ENCODE measurements at places on chromosomes 3 and 15. TPM values are rescaled to one million over a fixed set of nuclear protein-coding genes. Genes with fewer than 3 reads are reported as not detected.

The SLC2A2 gene
- polyA plus RNA-seq = not detected

- DNase-seq = peak; percentile 55
Measured at GRCh38 chr3:57068437-57069089, 8.1 kb downstream of the SPATA12 start.

The NR1I2 gene
- not detected for polyA plus RNA-seq

The GOLGA6A gene
- 0.05 TPM for polyA plus RNA-seq

DNA sequence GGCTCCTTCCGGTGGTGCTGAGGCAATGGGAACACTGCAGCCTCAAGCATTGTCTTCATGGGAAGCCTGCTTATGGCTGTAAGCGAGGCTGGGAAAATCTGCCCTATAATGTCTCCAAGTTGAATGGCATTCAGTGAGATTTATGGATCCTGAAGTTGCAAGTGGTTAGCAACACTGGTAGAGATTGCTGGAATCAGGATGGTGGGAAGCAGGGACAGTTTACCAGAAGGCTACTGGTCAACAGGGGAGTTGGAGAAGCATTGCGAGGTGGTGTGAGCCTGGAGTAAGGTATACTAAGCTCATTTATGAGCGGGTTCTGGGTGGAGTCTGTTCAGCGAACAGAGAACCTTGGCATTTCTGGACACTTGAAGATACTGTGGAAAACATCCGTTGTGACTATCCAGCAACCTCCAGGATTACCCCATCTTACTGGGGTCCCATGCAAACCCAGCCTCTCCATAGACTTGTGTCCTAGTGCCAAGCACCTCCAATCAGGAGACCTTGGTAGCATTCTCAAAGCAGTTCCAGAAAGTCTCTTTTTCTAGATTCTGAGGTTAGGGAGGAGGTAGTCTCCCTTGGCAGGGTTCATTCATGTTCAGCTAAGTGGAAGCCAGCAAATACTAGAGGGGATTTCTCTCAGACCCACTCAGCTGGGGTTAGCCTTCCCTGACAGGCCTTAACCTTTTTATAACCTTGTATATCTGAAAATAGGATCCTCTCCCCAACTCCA is 7.3 kb downstream of the RPSA start:
- DNase-seq = no peak

GRCh38 chr3:39295184-39295775 is 15.4 kb upstream of the CX3CR1 start:
- no peak for DNase-seq

GRCh38 chr15:69282104-69282743 is 16.5 kb upstream of the PAQR5 start:
- DNase-seq = no peak

The FEZF2 gene
- polyA plus RNA-seq = not detected

DNA sequence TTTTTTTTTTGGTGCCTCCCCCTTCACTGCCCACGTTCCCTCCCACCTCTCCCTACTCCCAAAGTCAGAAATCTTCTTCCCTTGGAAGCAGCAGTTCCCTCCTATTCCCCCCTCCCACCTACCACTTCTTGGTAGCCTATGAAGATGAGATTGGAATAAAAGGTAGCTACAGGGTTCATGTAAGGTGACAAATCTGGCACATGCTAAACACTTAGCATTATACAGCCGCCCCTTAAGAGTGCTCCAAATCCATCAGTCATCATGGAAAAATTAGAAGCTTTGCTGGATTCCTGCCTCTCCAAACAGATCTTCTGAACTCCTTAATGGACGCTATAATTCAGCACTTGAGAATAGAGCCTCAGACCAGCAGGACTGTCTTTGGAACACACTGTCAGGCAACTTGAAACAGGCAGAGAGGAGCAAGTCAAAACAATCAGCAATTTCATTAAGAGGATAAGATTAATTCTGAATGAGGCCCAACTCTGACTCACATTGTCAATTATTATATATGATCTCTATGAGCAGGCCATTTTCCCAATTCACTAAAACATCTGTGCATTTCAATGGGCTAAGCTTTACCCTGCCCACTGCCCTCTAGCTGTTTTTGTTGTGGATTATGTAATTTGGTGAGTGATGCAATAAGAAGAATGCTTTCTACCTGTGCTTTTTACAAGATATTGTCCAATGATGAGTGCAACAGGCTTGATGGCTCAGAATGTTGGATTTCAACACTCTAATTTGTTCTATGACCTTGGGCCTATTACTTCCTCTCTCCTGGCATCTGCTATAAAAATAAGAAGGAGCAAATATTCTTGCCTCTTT is 34.6 kb upstream of the SPRED1 start:
- DNase-seq = no peak

- DNase-seq = no peak
Measured at GRCh38 chr3:161069511-161070251, 35.5 kb downstream of the B3GALNT1 start.

Measured in A549 (cell line).